ENCODE measurements at places on chromosomes 13 and 19. TPM values are rescaled to one million over a fixed set of nuclear protein-coding genes. Genes with fewer than 3 reads are reported as not detected.

Gene C19orf81
- total RNA-seq: not detected

Gene ACP7
- not detected for total RNA-seq

Gene RNASEH2B
- total RNA-seq: 162 TPM

Gene FGF14
- 0.52 TPM for total RNA-seq

Gene MUC16
- not detected for total RNA-seq

Gene DIAPH3
- 3.7 TPM for total RNA-seq

Gene ZSWIM9
- total RNA-seq: 1.6 TPM

Gene IGFL4
- 3.1 TPM for total RNA-seq

Gene CEBPA
- total RNA-seq: 17.2 TPM

Gene COL5A3
- 43.3 TPM for total RNA-seq

Gene FAM187B
- not detected for total RNA-seq

Gene SPRED3
- not detected for total RNA-seq

Gene HOOK2
- total RNA-seq: 13.6 TPM

Gene TICAM1
- 1.6 TPM for total RNA-seq

Gene KCNRG
- total RNA-seq: 2.1 TPM

Gene GADD45GIP1
- total RNA-seq: 21.4 TPM

Gene FLT3
- 0.52 TPM for total RNA-seq

Gene CDX2
- total RNA-seq: not detected

Gene MED26
- 2.6 TPM for total RNA-seq

Gene SPACA4
- total RNA-seq: not detected

Gene ZNF780B
- 14.6 TPM for total RNA-seq

Gene SIAH3
- under 0.01 TPM for total RNA-seq

Gene KLF1
- 2.1 TPM for total RNA-seq

Gene CFAP97D2
- total RNA-seq: not detected

Gene C3
- 71.5 TPM for total RNA-seq

Gene CD209
- 5.2 TPM for total RNA-seq

Gene NCR1
- not detected for total RNA-seq

Gene PEAK3
- total RNA-seq: not detected

Gene CCDC169
- 2.1 TPM for total RNA-seq

Gene IRGC
- not detected for total RNA-seq

Gene CPAMD8
- 3.7 TPM for total RNA-seq

Gene KLK7
- total RNA-seq: not detected

Gene TMEM38A
- 129 TPM for total RNA-seq

Gene USF2
- total RNA-seq: 24.5 TPM

Gene EDNRB
- 13.0 TPM for total RNA-seq

Gene PGPEP1
- 10.4 TPM for total RNA-seq

Gene CCDC194
- not detected for total RNA-seq

Gene KLC3
- 0.52 TPM for total RNA-seq

Gene MBD3L2
- not detected for total RNA-seq

Gene ZNF701
- total RNA-seq: 20.9 TPM

Gene C13orf42
- not detected for total RNA-seq

Gene CILP2
- 11.0 TPM for total RNA-seq

Data from skeletal muscle tissue (tissue), 5 donors.